ENCODE measurements at places on chromosomes 1 and 21.

DNA sequence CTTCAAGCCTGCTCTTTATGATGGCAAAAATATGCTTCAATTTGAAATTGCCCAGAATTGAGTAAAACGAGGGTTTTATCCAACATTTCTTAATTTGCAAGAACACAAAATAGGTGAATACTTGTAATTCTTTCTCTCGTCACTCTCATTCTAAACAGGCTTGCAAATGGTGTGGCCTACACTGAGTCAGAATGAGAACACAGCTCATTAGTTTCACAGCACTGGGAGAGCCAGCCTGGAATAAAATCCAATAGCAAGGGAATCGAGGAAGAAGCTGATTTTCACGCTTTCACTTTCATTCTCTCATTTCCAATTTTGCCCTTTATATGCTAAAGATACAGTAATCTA is 537.5 kb downstream of the LTN1 start:
- DNase-seq = no peak

DNA sequence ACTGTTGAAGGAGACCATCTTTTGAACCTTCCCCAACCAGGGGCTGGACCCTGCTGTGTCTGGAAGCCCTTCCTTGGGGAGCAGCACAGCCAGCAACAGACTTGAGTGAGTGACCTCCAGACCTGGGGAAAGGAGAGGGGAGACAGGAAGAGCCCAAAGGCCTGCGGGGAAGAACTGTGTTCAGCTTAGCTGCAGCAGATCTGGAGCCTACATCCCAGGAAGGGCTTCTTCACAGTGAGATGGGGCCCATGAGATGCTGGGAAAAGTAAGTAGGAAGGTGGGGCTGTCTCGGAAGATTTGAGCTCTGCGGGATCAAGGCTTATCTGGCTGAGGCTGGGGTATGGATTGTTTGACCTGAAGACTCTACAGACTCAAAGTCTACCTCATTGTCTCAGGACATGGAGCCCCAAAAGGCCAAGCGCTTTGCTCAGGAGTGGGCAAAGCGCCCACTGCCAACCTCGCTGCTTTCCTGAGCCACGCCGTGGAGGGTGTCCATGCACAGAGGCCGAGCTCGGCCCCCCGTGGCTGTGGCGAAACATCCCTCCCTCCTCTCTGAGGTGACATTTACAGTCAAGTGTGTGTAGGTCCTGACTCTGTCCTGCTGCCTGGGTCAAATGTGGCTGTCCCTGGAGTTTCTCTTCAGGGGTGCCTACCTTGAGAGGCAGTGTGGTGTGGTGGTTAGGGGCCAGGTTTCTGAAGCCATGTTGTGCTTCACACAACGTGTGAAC is 24.5 kb downstream of the SPOCD1 start:
- DNase-seq = no peak

- DNase-seq = no peak
Observed at GRCh38 chr1:186550832-186551231, 89.9 kb upstream of the PDC start.

DNA sequence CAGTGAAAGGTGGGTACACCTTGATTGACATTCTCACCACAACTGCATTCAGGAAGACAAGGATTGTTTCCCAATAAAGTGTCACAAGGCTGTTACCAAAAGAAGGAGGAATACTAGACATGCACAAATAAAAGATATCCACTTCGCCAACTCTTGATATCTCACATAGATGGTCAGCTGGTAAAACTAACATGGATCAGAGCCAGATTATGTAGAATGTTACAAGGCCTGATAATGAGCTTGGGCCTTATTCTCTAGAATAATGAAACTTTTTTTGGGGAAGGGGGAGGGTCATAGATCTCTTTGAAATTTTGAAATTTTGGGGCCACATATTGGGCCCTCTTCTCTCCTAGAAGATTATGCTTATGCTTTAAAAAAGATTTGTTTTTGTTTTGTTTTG is 24.9 kb downstream of the RAP1A start:
- no peak for DNase-seq

GRCh38 chr1:101308935-101309333 is 72.1 kb downstream of the S1PR1 start:
- DNase-seq = peak; percentile 50

DNA sequence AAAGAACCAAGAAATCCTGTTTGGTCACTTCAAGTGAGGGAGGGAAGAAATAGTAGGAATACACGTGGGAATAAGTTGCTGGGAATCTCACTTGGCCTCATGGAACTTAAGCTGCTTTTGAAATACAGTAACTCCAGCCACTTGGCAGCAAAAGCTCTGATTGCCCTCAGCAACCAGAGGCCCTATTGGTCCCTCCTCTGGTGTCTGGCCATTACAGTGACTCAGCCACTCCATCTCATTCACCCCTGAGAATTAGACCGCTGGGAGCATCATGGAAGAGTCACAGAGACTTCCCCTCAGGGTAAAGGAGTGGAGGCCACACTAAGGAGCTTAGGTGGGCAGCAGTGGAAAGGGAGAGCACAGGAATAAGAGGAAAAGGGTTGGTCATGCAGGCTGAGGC is 99.6 kb downstream of the ELAVL4 start:
- no peak for DNase-seq

DNA sequence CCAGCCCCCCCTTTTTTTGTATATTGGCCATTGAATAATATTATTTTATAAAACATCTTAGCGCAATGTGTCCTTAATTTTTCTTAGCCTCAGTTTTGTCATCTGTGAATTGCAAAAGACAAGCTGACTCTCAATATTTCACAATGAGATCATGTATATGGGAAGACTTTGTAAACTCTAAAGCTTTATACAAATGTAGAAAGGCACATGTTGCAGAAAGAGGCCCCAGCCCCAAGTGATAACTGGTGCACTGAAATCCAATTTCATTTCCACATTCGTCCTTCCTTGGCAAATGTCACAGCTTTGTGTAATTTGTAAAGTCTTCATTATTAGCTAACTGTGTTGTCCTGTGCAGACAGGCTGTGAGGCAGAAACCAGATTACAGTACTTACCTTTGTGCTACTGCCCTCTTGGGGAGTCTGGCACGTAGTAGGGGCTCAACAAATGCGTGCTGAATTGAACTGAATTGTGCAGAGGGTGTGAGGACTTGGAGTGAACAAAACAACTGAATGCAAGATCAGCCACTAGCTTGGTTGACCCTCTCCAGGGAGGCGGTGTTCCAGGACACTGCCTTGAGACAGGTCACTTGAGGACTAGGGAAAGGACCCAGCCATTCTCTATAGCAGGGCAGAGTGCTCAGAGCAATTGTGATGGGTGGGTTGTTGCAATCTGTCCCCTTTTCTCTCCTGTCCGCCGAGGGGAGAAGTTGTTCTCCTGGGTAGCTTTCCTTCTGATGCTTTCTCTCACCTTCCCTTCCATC is 74.6 kb downstream of the LMO4 start:
- no peak for DNase-seq

GRCh38 chr1:21779613-21780521 is 3.1 kb downstream of the USP48 start:
- no peak for DNase-seq
